ENCODE measurements at places on chromosomes 16 and 17.

- DNase-seq = no peak
These were observed 4.0 kb downstream of the CDH15 start for GRCh38 chr16:89175280-89176146.

DNA sequence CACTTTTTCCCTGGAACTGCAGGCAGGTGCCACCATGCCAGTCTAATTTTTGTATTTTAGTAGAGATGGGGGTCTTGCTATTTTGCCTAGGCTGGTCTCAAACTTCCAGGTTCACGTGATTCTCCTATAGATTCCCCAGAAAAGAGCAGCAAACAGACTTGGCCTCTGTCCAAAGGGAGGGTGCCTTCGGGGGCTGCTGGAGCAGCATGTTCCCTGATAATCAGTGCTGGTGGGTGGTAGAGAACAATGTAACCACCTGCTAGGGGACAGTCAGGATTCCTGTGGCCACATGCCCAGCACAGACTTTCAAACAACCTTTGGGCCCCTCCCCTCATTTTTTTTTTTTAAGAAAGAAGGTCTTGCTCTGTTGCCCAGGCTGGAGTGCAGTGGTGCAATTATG, 14.2 kb upstream of the CCNF start:
- DNase-seq = no peak

DNA sequence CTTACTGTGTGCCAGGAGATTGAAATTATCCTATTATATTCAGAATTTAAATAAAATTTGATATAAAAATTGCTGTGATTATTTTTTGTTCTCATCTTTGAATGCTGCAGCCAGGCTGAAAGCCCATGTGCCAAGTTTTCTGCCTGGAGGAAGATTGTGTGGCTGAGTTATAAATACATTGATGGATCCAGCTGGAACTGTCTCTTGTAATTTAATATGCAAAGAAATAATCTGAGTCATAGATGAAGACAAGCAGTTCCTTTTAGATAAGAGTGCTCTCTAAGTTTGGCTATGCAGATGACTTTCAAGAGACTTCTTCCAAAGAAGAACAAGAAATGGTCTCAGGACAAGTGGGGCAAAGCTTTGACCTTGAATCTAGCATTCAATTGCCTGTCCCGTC, 871.0 kb downstream of the CDH11 start:
- peak; percentile 13 for DNase-seq

GRCh38 chr17:40371261-40371929, 6.9 kb upstream of the GJD3 start:
- DNase-seq = no peak

DNA sequence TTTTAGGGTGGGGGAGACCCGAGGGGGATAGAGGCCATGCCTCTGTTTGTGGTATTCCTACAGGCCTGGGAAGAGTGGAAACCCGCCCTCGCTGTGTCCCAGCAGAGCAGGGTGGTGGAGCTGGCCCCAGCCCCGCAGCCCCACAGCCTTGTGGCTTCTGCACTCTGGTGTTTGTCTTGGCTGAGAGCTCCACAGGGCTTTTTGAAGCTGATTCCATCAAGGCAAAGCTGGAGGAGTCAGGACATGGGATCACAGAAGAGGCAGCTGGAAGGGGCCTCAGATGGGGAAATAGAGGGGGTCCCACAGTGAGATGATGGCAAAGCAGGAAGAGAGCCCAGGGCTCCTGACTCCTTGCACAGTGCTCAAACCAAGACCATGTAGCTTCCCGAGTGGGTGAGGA, 5.0 kb upstream of the WFIKKN2 start:
- no peak for DNase-seq

- peak; percentile 80 for DNase-seq
These were observed 4.6 kb downstream of the INPP5K start for GRCh38 chr17:1511756-1512321.

GRCh38 chr17:45223539-45224528, 2.1 kb downstream of the FMNL1 start:
- DNase-seq = no peak

DNA sequence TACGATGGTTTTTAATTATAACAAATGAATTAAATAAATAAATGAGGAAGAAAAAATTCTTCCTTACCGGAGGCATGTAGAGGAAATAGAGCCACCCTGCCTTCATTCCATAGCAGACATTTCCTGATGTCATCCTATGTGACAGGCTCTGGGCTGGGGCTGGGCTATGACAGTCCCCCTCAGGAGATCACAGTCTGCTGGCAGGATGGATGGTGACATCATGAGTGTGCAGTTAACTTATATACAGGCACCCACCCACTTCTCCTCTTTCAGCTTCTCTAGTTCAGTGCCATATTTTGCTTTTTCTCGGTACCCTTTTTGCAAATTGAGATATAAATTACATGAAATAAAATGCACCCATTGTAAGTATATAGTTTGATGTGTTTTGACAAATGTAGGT, 6.4 kb upstream of the CMTM3 start:
- DNase-seq = no peak

DNA sequence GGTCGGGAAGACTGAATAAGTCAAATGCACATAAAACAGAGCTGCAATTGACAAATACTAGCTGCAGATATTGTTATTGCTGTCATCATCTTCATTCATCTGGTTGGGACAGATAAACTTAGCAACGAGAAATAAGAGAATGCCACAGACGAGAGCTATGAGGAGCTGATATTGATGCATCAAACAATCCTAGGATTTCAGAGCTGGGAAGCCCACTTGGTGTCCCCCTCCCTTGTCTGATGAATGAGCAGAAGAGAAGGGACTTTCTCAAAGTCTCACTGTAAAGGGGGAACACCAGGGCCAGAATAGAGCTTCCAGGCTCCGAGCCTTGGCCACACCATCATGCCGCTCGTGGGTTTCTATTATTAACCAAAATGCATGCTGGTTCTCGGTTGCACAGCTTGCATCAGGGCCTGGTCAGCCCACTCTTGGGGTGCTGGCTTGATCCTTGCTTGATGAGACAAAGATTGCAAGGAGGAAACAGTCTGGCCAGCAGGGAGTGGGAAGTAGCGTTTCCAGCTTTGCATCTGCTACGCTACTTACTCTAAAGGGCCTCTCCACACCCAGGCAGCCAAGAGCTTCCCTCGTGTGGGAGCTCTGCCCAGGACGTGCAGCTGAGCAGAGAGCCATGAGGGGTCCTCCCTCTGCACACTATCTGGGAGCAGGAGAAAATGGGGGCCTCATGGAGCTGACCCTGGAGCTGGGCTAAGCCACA, 28.4 kb upstream of the EMP2 start:
- no peak for DNase-seq

DNA sequence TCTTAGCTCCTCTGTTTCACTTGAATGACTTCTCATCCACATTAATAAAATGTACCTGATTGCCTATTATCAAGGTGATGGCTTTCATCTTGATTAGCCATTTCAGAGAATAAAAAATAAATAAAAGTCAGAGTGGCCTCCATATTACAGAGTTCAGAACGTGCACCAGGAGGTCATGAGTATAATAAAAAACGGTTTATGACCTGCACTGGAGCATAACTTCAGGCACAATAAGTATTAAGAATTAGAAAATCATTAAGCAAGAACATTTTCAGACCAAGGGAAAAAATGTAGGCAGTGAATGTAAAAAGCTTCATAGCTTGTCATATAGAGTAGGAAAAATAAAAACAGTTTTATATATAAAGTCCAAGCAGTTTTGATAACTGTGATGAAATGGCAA, 11.4 kb downstream of the METTL9 start:
- DNase-seq = no peak

DNA sequence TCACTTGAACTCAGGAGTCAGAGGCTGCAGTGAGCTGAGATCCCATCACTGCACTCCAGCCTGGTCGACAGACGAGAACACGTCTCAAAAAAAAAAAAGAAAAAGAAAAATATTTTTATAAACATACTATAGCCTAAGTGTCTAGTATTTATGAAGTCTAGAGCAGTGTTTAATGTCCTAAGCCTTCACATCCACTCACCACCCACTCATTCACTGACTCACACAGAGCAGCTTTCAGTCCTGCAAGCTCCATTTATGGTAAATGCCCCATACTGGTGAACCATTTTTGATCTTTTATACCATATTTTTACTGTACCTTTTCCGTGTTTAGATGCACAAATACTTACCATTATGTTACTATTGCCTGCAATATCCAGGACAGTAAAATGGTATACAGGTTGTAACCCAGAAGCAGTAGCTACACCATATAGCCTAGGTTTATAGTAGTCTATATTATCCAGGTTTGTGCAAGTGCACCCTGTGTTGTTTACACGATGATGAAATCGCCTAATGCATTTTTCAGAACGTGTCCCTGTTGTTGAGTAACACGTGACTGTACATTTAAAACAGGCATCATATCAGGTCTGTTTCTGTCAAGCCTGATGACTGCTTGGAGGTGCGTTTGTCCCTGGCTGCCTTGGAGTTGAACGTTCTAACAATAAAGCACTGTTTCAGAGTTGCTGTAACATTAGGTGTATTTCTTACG, 10.1 kb downstream of the NUDT7 start:
- peak; percentile 62 for DNase-seq

GRCh38 chr16:85567101-85567866, 45.8 kb upstream of the GSE1 start:
- no peak for DNase-seq

GRCh38 chr17:6388416-6388815, 46.5 kb downstream of the AIPL1 start:
- DNase-seq = no peak

- DNase-seq = peak; percentile 48
These were observed 1.9 kb downstream of the PHF12 start for GRCh38 chr17:28949185-28950016.

GRCh38 chr17:38702916-38703741, 1.9 kb upstream of the MLLT6 start:
- DNase-seq = no peak

Data from cardiac fibroblast (primary cell).